Activated naive CD4-positive, alpha-beta T cell treated with anti-CD3 and anti-CD28 coated beads for 36 hours (primary cell): ENCODE measurements at places on chromosomes 7 and 10. TPM values are rescaled to one million over a fixed set of nuclear protein-coding genes. Genes with fewer than 3 reads are reported as not detected.

- DNase-seq: no peak
Measured at GRCh38 chr10:117441361-117441760, 66.1 kb upstream of the PDZD8 start.

DNA sequence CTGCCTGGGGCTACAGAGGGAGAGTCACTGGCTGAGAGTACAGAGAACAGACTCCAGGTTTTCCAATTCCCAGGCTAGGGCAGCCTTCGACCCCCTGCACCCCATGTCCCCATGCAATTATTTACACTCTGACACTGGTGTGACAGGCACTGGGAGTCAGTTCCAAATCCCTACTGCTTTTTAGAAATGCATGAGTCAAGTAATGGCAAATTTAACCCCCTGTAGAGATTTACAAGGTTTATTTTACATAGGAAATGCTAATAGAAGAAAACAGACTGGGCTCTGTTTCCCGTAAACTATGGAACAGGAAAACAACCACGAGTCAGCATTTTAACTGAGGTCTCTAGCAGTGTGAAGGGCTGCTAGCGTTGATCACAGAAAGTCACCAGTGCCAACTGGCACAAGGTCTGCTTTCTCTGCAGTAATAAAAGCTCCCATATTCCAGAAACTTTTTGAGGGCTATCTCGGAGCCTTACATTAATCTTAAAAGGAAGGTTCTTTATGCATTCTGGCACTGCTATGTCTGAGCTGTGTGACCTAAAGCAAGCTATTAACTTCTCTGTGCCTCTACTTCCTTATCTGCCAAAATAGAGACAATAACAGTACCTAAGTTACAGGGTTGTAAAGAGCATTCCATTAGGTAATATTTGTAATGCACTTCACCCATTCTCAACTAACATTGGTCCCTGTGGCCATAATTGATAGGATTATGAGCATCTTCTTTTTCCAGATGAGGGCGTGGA lies 28.2 kb downstream of the NOD1 start:
- no peak for DNase-seq

Gene AKR1C1
- 0.41 TPM for total RNA-seq

DNA sequence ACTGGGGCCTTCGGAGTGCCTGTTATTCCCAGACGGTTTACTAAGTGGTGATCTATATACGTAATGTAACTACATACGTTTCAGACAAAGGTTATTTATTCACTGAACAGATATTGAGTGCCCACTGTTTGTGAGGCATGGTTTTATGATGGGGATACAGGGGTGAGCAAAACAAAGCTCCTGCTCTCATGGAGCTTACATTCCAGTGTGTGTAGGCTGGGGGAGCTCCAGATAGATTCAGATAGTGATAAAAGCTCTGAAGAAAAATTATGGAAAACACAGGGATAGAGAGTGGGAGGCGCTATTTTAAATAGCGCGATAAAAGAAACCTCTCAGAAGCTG lies 466 bp upstream of the DNAJB12 start:
- DNase-seq: no peak

DNA sequence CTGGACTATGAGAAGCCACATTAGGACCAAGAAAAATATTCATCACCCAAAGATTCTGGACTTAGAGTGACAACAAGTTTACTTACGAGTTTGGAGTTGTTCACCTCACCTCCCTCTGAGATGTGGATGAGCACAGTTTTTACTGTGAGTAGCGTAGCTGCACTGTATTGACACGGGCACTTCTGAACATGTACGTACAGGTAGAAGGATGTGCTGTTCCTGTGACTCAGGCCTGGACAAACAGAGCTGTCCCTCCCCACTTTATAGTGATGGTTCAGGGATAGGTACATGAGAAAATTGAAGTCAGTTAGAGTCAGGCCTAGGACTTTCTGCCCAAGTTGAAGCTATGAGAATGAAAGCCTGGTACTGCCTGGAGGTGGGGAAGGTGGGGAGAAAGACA lies 80.9 kb upstream of the DYNC1I1 start:
- no peak for DNase-seq

Gene GPRIN2
- not detected for total RNA-seq

DNA sequence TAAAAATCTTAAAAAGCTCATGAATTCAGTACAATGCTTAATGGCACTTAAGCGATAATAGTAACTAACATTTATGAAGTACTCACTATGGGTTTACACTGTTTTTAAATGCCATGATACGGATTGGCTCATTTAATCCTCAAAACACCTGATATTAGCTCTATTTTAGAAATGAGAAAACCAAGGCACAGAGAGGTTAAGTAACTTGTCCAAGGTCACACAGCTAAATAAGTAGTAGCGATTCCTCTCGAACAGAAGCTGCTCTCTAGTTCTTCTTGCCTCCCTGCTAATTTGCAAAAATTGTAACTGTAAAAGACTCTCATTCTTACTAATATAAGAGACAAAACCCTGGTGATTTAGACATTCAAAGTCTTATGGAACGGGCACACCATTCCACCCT lies 110.7 kb upstream of the RHEB start:
- DNase-seq: no peak

Gene AKR1C3
- 0.33 TPM for total RNA-seq

DNA sequence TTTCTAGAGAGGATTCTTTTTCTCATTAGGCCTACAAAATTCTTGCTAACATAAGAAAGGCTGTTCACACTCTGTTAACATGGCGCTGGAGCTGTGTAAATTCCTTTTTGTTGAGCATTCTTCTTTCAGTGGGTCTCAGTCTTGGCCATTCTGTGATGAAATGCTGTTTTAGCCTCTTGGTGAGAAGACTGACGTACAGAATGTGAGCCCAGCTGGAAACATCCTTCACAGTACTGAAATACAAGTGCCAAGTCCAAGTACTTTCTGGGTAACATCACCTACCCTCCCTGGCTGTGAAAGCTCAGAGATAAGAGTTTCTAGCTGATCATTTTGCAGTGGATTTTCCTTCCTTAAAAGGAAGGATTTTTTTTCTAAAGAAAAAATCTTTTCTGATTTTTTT lies 231.8 kb downstream of the AHR start:
- no peak for DNase-seq

Gene ITGB8
- total RNA-seq: not detected

GRCh38 chr7:155911471-155912105 lies 99.3 kb upstream of the SHH start:
- no peak for DNase-seq

GRCh38 chr10:112832361-112832878 lies 117.6 kb upstream of the TCF7L2 start:
- DNase-seq: no peak

DNA sequence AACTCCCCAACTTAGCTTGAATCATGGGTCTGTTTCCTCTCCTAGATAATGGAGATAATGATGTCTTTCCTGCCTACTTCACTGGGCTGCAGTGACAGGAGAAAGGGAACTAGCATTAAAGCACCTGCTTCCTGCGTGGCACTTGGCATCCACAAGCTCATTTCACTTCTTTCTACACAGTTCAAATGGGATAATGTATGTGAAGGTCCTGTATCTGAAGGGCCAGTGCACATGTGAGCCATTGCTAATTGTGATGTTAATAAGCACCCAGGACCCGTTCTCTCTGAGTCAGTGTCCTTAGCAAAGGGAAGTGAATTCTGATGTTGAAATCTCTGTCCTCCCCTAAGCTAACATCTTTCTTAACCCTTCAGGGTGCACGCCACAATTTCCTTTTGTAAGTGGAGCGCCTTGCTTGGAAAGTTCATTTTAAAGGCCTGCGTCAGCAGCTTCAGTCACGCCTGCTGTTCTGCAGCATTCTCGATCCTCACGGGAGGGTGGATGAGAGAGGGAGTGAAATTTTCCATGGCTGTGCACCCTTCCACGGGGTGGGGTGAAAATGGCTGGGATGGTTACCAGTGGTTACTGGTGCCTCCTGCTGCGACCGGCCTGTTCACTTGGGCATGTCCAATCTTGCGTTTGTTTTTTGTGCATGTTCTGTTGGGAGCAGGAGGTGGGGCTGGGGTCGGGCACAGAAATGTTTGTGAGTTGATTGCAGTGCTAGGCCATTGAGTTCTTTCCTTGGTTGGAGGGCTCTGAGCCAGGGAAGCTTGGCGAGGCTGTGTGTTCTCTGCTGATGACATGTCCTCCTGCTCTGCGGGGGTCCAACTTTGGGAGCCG lies 59.2 kb downstream of the HK1 start:
- no peak for DNase-seq

DNA sequence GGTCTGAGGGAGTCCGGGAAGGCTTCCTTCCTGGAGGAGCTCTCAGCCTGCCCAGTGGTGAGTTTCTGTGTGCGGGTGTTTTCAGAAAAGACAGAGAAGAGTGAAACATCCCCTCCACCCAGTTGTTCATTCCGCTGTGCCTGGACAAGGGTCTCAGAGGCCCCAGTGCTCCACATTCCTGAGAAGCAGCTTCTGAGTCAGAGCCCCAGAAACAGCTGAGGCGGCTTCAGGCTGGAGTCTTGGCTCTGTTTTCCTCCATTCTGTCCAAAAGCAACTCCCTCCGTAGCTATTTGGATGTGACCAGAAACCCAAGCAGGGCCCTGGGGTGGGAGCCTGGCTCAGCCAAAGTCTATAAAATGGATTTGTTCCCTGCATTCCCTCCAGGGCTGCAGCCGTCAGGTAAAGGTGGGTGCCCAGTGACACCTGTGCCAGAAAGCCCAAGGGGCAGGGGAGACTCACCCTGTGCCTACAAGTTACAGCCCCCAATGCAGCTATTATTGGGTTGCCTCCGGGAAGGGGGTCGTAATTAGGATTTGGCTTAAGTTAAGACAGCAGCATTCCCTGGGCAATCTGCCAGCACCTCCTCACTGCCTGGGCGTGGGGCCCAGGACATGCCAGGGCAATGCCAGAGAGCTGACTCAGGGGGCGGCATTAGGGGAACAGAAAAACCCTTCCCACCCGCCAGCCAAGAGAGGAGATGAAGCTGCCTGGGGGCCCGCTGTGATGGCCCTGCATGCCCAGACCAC lies 13.1 kb upstream of the CAMK2G start:
- no peak for DNase-seq

DNA sequence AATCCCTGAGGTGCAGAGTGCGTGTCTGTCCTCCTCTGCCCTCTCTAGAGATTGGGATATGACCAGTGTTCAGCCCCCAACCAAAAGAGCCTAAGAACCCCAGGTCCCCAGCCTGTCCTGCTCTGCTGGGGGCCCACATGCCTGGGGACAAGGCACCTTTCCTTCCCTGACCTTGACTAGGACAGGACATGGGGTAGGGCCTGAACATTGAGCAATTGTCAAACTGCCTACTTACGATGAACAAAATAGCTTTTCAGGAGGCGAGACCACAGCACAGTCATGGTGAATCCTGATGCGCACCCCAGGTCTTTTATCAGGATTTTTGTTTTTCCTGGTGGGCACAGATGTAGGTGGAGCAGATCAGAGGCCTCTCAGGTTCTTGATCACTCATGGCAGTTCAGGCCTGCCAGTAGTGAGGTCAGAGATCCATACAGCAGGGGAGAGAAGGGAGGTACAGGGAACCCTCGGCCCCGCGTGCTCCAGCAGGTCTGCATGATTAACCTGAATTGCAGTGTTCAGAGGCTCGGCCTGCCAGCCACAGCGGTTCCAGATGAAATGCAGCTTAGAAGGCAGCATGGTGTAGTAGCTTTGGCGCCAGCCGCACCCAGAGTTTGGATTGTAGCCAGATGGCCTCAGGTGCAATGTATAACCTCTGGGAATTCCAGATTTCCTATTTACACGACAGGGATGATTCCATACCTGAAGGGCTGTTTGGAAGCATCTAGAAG lies 191.3 kb downstream of the CUX1 start:
- DNase-seq: no peak

- no peak for DNase-seq
Measured at GRCh38 chr10:102949916-102950315, 31.8 kb downstream of the CNNM2 start.

Gene CTAGE6
- 0.98 TPM for total RNA-seq

Gene EVX1
- total RNA-seq: not detected

DNA sequence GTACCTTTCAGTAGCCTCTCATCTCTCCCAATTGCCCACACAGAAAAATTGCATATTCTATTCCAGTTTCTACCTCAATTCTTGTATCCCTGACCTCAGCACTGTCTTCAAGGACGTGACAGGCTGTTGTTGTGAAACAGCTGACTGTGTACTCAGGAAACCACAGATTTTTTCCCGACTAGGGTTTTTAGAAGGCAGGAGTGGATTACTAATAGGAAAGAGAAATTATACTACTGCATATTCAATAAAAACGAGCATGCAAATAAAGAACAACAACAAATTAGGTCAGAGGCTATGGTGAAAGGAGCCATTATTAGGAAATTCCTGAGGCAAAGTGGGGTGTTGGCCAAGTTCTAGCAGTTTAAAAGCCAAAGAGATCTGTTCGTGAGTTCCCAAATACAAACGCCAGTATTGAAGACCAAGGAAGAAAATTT lies 93.4 kb downstream of the DOCK4 start:
- DNase-seq: no peak

DNA sequence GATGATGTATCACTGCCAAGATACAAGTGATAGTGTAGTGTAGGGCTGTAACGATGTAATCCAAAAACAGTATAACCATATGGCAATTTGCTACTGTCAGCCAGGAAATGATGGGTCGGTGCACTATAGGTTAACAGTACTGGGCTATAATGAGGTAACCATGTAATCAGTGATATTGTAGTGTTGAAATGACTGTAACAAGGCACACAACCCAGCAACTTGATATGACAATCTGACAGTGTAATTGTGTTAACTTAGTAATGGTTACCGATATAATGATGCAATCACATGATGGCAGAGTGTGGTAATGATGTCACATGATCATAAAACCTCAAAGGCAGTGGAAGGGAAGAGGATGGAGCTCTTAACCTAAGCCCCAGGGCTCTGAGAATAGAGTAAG lies 73.8 kb upstream of the SLF2 start:
- no peak for DNase-seq

DNA sequence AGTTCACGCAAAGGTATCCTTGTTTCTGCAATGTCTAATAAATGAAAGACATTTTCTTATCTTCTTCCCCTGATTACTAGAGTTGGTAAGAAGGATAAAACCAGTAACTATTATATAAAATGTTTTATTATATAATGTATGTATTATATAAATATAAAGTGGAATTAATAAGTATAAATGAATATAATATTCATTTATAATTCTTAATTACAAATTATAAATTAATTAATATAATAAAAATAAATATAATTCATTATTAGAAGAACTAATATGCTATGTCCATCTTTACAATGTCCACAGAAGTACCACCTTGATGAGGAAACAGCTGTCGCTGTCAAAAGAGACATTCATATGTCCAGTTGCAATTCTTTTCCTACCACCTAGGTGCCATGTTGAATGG lies 177.7 kb downstream of the GLI3 start:
- DNase-seq: no peak
